ENCODE measurements at places on chromosomes 2 and 18. TPM values are rescaled to one million over a fixed set of nuclear protein-coding genes. Genes with fewer than 3 reads are reported as not detected.

Gene FNDC4
- 6.3 TPM for total RNA-seq

Gene MC2R
- total RNA-seq: not detected

Gene TAF1B
- total RNA-seq: 26.1 TPM

Gene ACVR2A
- 33.9 TPM for total RNA-seq

Gene ANKRD36C
- total RNA-seq: 81.0 TPM

Gene GPR45
- total RNA-seq: not detected

Gene AMER3
- total RNA-seq: not detected

Gene DLX1
- total RNA-seq: 0.94 TPM

Gene CCDC93
- total RNA-seq: 44.2 TPM

Gene RAD51AP2
- total RNA-seq: not detected

Gene CROCC2
- total RNA-seq: 0.18 TPM

Gene OSBPL6
- 1.8 TPM for total RNA-seq

Gene UGT1A7
- not detected for total RNA-seq

Gene NGEF
- total RNA-seq: 17.5 TPM

Gene ANKRD30BL
- total RNA-seq: not detected

Gene SERPINB4
- not detected for total RNA-seq

All from sciatic nerve (tissue), 2 donors.